ENCODE measurements at places on chromosomes 4 and X.

DNA sequence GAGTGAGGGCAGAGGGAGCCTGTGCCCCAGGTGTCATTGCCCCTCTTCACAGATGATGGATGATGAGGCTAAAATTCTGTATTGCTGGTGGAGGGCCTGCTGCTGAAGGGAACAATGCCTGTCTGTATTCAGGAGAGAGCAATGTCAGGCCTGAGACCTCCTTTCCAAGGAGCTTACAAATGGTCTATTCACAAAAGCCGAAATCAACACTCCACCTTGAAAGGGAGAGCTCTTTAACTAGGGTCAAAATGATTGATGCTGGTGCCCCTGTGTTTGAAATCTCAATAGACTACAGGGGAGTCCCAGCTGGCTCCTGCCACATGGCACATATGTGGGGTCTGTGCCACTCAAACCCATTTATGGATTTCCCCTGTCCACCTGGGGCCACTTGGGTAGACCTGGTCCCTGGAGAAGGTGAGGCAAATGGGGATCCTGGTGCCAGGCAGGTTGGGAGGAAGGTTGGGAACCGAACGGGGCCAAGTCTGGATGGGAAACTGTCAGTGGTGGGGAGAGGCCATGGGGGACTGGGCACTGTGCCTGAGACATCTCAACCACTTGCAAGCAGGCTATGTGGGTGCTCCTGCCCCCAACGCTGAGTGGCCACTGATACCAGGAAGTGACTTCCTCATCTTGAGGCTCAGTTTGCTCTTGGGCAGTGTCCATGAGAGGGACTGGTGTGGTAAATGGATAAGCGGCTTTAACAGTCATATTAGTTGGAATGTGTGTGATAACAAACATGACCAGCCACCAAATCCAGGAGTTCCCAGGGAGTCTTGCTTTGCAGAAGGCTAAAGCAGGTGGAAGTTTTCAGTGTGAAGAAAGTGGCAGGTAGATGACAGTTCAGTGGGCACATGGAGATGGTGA is 223.8 kb upstream of the PSAPL1 start:
- no peak for DNase-seq

DNA sequence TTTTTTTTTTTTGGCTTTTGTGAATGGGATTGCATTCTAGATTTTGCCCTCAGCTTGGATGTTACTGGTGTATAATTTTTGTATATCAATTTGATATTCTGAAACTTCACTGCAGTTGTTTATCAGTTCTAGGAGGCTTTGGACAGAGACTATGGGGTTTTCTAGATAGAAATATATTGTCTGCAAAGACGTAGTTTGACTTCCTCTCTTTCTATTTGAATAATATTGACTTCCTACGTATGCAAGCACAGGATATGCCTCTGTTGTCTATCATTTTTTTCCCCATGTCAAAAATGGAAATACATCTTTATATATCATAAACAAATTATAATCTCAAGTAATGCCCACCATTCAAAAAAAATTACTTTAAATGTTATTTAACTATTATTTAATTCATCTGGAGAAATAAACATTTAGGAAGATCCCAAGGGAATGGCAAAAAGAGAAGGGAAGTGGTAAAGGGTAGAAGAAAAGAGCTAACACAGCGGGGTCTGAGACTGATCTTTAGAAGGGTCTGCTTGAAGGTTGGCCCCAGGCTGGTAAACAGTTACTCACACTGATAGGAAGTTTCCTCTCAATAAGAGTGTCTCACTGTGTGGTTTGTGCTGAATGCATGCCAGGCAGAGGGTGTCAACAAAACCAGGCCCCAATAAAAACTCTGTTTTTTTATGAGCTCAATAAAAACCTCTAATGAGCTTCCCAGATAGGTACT is 35.7 kb downstream of the ZNF518B start:
- DNase-seq = peak; percentile 9

GRCh38 chrX:82945332-82945731 is 562.8 kb upstream of the POU3F4 start:
- no peak for DNase-seq

DNA sequence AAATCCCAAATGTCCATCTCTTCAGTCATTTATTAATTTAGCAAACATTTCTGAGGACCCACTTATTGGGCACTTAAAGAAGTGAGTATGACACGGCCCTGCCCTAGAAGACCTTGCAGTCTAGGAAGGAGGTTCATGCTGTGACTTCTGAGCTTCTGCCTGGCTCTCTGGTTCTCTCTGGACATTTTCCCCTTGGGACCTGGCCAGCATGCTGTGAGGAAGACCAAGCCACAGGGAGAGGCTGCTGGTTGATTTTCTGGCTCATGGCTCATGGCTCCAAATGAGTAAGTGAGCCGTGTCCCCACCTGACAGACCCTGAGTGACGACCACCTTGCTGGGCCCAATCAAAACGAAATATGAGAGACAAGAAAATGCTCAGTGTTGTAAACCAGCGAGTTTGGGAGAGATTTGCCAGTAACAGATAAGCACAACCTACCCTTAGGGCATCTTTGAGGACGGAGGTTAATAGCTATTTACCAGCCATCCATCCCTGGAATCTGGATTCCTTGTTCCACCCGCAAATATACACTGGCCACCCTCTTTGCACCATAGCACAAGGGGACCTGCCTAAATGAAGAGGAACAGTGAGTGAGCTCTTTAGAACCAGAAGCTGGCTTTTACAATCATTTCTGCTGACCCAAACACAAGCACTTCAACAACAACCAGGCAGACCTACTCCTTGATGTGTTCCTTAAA is 876 bp downstream of the MPP1 start:
- no peak for DNase-seq

DNA sequence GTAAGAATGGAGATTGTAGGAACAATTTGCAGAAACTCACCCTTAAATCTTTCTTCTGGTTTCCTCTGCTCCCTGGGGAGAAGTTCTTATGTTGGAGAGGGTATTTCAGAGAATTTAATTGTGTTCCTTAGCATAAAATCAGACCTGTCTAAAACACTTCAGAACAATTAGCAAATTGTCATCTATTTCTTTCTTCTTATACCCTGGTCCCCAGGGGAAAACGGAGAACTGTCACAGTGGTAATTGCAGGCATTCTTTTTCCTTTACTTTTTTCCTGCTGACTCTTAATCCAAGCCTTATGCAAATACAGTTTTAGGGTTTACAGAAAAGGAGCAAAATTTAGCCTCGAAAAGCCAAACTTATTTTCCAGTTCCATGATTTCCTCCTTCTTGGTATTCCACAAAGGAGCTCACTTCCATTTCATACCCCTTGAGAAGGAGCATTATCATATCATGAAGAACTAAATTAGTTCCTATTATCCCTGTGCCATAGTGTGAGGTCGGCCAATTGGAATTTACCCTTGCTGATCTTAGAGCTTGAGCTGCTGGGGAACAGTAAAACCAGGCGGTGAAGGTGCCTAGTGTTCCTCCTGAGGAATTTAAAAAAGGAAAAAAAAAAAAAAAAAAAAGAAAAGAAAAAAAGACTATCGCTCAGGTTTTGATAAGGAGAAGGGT is 173.8 kb downstream of the IL15 start:
- no peak for DNase-seq

- DNase-seq = no peak
Measured at GRCh38 chr4:143599827-143600226, 86.3 kb downstream of the SMARCA5 start.

- no peak for DNase-seq
Measured at GRCh38 chr4:89196056-89196674, 84.8 kb downstream of the TIGD2 start.

- no peak for DNase-seq
Measured at GRCh38 chrX:134793978-134794377, 135.7 kb upstream of the PLAC1 start.
